NCI-H526 treated with DMSO at 0.1 percent for 48 hours (cell line): ENCODE measurements at places on chromosomes 1 and 21.

- no peak for DNase-seq
These were observed 881.3 kb upstream of the ADGRL2 start for GRCh38 chr1:80919426-80919825.

- no peak for DNase-seq
These were observed 32.0 kb downstream of the PTAFR start for GRCh38 chr1:28144203-28145135.

GRCh38 chr1:36879613-36880012, 154.7 kb downstream of the GRIK3 start:
- no peak for DNase-seq

- no peak for DNase-seq
These were observed 31.9 kb downstream of the SLC44A5 start for GRCh38 chr1:75579046-75579445.

DNA sequence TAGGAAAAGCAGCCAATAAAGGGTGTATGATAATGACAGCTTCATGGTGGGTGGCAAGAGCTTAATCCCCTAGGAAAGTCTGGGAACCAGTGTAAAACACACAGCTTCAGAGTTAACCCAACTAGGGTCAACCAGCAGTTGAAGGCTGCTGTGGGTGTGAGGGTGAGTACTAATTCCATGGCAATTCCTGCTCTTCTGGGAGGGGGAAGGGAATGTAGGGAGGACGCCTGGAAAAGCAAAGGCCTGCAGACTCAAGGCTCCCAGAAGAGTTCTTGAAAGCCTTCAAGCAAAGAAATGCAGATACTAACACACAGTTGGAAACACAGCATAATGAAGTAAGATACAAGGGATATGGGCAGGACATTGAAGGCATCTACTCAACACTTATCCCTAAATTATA, 28.1 kb downstream of the TTLL7 start:
- no peak for DNase-seq

- no peak for DNase-seq
These were observed 62.1 kb downstream of the BRWD1 start for GRCh38 chr21:39251326-39251725.

- DNase-seq = no peak
These were observed 133.1 kb downstream of the CAMTA1 start for GRCh38 chr1:6918186-6918924.

DNA sequence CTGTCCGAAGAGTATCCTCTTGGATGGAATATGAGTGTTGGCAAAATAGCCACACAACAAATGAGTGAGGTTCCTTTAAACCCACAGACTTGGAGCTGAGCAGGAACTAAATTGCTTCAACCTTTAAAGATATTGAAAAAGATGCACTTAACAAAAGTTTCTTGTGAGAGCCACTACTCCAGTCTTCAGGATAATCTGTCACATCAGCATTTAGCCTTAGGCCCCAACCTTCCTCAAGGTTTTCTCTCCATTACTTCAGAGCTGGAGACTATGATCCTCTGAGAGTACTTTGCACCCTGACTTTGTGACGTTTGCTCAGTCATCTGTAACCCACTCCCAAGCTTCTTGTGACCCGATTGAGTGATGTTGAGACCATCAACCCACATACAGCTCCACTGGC, 212.8 kb downstream of the LRRC40 start:
- DNase-seq = no peak

- no peak for DNase-seq
These were observed 133.6 kb upstream of the POGK start for GRCh38 chr1:166705376-166706289.

DNA sequence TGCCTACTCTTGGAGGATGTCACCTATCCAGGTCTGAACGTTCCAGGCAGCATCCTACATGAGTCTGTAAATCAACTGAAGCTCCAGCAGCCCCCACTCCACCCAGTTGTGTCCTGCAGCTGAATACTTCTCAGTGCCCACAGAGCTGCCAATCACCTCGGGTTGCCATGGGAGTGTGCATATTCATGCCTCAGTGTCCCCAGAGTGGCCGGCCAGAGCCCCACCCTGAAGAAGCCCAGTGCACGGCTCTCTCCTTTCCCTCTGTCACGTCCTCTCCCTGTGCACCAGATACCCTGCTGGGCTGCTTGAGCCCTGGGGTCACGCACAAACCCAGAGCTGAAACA, 16.1 kb upstream of the GSTM4 start:
- DNase-seq = no peak

- no peak for DNase-seq
These were observed 5.5 kb upstream of the PADI1 start for GRCh38 chr1:17199267-17200044.

DNA sequence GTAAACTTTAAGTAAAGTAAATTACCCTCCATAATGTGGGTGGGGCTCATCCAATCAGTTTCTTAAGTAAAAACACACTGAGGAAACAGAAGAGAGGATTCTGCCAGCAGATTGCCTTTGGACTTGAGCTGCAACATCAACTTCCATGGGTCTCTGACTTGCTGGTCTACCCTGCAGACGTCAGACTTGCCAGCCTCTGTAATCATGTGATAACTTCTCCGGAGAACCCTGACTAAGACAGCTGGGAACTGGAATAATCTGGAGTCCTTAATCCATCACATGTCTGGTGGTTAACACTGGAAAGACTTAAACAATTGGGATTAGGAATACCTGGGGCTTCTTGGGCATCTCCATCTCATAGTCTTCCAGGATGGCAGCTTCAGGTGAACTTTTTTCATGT, 13.2 kb upstream of the CEP350 start:
- DNase-seq = no peak

DNA sequence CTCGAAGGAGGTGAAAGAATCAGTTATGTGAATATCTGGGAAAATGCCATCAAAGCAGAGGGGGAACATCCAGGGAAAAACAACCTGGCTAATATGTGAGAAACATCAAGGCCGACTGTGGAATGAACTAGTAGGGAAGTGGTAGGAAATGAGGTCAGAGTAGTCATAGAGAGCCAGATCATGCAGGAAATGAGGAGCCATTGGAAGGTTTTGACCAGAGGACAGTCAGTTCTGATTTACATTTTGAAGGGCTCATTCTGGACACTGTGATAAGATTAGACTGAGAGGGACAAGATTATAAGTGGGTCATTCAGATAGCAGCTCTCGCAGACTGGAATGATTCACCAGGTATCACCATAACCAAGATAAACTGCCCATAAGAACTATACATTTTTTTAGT, 63.7 kb downstream of the SYT14 start:
- no peak for DNase-seq
